Activated naive CD4-positive, alpha-beta T cell (primary cell): ENCODE measurements at places on chromosomes 4 and X.

- DNase-seq = no peak
Measured at GRCh38 chr4:127560755-127561154, 72.0 kb upstream of the INTU start.

GRCh38 chrX:40439625-40440532 is 140.9 kb upstream of the ATP6AP2 start:
- DNase-seq = no peak

DNA sequence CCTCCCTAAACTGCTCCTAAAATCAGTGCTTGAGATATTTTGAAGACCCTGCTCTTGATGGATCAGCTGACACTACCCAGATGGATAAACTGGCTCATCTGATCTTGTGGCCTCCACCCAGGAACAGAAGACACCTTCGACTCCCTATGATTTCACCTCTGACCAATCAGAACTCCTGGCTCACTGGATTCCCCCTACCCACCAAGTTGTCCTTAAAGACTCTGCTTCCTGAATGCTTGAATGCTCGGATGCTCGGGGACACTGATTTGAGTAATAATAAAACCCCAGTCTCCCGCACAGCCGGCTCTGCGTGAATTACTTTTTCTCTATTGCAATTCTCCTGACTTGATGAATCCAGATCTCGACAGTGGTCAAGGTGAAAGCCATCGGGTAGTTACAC is 12.0 kb upstream of the RPS3A start:
- no peak for DNase-seq

DNA sequence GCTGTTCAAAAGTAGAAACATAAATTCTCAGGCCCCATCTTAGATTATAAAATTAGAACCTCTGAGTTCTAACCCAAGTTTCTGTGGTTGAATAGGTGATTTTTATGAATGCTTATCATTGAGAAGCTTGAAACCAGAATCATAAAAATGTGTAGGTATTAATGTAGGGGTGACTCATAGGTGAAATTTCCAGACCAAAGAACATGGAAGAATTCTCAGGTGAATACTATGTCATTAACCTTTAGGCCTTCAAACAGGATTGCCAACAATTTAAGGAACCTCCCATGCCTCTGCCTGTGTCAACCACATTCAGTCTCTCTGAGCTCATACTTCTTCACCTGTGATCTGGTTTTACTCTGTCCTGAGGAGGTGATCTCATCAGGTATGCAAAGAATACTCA is 177.8 kb downstream of the NPFFR2 start:
- no peak for DNase-seq

DNA sequence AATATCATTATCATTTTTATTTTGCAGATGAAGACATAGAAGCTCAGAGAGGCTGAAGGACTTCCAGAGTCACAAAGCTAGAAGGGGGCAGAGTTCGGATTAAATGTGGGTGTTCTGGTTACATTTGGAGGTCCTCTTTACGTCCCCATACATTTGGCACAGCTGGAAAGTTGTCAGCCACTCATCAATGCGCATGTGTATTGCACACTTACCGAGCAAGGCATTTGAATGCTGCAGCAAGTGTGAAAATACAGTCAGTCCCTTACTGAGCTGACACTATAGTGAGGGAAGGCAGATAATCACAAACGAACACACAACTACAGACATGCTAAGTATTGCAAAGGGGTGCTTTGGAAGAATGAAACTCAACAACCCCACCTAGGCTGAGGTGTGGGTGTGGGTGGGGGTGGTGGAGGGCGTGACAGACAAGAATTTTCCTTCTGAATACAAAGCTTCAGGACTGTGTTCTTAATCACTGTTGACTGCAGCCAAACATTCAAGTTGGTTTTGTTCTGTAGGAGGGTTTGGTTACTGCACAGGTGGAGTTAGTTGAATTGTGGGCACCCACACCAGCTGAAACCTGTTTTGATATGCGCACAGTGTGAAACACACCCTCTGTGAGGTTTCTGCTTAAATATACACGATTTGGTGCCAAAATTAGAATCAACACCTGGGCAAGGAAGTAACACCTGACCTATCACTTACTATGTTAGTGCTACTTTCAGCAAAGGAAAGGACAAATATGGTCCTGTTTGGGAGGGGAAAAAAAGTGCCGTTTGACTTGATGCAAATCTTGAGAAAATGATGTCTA is 72.4 kb downstream of the COQ2 start:
- no peak for DNase-seq

DNA sequence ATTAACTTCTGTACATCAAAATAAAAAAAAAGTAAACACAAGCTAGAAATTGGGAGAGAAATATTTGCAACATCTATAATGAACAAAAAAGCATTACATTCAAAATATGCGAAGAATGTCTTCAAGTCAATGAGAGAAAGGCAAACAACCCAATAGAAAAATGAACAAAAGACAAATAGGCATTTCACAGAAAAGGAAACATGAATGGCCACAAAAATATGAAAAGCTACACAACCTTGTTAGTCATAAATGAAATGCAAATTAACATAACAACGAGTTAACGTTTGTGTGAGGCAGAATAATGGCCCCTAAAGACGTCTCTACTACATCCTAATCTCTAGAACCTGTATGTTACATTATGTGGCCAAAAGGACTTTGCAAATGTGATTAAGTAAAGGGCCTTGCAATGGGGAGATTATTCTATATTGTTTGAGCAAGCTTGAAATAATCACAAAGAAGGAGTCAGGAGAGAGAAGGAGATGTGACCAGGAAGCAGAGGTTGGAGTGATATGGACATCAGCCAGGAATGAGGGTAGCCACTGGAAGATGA is 86.8 kb downstream of the WDFY3 start:
- no peak for DNase-seq

GRCh38 chr4:6313216-6313615 is 43.6 kb downstream of the WFS1 start:
- DNase-seq = no peak

DNA sequence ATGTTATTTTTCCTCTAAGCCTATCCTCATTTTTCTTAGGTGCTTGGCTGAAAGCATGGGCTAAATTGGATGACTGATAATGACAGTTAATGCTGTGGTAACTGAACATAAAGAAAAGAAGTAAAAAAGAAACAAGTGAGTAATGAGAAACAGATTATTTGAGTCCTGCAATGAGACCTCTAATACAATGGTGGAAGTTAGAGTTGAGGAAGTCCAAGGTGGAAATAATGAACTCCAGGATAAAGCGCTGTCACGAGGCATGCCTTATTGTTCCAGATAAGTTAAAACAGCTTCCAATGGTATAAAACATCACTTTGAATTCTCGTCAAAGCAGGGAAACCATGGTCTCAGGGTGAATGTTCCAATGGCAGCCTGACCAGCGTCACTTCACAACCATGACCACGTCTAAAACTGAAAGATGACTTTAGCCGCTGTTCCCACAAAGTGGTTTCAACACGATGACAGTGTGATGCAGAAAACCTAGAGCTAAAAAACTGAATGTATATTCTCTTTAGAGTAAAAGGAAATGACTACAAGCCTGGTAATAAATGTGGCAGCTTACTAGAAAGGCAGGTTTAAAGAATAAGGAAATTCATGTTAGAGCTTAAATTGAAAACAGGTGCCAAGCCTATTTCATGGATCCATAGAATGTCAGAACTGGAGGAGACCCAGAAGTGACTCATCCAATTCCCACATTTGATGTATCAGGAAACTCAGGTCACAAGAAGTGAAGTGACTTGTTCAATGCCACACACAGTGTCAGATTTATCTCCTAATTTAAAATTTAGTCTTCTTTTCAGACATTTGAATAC is 202.6 kb upstream of the GYPA start:
- DNase-seq = no peak

- DNase-seq = no peak
Measured at GRCh38 chrX:16469870-16470269, 180.1 kb upstream of the S100G start.

GRCh38 chrX:134634691-134635090 is 23.6 kb downstream of the PLAC1 start:
- DNase-seq = no peak

DNA sequence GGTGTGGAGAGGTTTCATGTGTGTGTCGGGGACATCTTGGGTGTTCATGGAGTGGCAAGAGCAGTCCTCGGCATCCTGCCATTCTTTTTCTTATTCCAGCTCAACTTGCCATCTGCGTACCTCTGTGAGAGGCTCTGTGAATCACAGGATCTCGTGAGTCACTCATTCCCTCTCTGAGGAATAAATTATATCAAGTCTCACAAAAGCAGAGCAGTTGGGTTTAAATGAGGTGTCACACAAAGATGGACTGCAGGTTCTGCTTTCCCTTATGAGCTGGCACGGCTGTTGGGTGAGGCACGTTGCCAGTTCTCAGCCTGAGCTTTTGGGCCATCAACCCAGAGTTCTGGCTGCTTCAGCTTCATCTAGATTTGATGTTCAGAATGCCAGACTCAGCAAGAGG is 6.8 kb upstream of the OCIAD2 start:
- no peak for DNase-seq

DNA sequence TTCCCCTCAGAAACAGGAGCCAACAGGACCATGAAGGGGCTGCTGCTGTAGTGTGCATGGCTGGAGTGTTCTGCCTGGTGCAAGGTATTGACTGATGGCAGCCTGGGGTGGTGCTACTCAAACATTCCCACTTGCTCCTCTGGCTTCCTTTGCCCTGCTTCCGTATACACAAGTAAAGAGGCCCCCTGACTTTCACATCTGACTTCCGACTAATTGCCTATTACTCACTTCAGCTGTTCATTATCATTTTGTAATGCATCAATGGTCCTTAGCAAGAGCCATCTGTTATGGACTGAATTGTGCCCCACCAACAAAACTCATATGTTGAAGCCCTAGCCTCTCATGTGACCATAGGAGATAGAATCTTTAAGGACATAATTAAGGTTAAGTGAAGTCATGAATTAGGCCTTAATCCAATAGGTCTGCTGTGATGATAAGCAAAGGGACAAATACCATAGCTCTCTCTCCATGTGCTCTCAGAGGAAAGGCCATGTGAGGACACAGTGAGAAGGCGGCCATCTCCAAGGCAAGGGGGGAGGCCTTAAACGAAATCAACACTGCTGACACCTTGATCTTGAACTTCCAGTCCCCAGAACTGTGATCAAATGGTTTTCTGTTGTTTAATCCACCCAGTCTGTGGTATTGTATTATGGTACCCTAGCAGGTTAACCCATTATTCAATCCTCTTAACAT is 122.5 kb upstream of the CLNK start:
- no peak for DNase-seq

DNA sequence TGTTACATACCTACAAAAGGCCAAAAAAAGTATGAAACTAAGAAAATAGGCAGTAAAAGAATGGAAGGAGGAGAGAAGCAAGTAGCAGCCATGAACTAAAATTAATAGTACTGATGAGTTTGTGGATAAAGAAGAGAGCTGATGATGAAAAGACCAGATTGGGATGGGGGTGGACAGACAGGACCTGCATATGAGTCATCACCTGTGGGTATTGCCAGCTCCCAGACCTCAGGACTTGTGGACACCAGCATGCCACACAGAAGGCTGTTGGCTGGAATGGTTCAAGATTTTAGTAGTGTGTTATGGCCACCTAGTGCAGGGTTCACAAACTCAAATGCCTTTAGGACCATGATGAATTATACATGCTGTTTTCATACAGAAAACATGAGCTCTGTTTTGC is 58.9 kb downstream of the ARX start:
- DNase-seq = no peak

- DNase-seq = no peak
Measured at GRCh38 chrX:37684426-37684825, 1.2 kb upstream of the XK start.

DNA sequence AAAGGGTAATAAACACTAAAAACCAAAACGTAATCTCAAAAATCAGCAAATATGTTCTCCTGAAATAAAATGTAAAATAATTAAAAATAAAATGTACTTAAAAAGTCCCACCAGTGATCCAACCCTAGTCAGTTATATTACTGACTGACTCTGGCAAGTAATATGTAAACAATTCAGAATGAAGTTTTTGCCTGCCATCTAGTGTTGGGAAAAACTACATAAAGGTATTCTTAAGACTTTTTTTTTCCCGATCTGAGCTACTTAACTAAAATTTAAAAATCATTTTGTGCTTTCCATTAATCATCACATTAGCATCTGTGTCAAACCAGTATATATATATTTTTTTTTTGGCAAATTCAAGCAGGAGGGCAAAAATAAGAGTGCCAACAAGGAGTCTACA is 24.0 kb downstream of the RCHY1 start:
- no peak for DNase-seq

GRCh38 chr4:113637363-113637762 is 124.2 kb downstream of the CAMK2D start:
- DNase-seq = no peak

DNA sequence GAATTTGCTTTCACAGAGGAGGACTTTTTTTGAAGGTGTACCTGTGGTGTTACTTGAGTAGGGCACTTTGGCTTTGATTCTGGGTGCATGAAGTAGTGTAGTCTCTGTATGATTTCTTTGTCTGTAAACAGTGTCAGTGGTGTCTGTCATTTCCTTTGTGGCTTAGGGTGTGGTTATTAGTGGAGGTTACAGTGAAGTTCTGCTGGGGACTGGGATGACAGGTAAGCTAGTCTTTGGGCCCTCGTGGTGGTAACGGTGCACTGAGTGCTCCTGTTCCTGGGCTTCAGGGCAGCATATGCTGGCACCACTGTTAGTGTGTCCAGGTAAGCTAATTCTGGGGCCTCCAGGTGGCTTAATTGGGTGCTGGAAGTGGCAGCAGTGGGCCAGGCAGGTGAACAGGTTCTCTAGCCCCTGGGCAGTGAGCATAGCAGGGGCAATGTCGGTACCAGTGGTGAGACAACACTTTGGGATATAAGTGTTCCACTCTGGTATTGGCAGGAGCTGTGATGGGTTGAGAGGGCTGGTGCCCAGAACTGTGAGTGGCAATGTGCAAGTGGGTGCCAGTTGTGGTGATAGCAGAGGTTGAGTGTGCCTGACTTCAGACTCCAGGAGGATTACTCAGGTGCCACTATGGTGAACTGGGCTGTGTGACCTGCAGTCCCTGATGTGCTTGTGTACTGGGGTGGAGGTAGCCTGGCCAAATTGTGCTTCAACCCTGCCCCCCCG is 26.0 kb upstream of the VSIG1 start:
- no peak for DNase-seq

DNA sequence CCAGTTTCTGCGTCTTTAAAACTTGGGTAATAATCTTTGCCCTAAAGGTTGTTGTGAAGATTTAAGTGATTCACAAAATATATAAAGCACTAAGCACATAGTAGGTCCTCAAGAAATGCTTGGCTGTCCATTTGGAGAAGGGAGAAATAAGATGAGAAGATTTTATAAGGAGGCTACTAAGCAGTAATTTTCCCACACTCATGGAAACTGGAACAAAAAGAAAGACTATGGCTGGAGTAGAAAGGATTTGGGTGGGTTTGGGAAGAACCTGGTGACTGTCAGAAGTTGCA is 47.0 kb downstream of the PRPS1 start:
- no peak for DNase-seq

GRCh38 chr4:14415146-14415545 is 587.1 kb upstream of the CPEB2 start:
- DNase-seq = no peak

DNA sequence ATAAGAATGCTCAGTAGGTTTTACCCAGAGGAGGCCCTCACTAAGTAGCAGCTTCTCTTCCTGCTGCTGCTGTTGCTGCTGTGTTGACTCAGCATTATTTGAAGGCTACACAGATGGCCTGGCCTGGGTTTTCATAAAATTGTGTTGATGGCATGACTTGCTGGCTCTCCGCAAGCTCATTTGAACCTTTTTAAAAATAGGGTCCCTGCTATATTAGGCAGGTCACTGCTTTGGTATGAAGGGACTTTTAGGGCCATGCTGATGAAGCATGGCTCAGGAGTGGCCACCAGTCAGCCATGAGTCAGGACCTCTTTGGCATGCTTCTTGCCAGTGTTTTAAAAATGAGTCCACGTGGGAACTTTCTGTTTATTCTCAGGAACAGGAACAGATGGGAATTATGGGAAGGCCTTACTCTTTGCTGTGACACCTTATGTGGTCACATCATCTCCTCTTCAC is 128.7 kb downstream of the MID1IP1 start:
- DNase-seq = no peak
